ENCODE measurements at places on chromosomes 6 and 20.
A peak's percentile ranks its signal among the peaks of the same experiment; 100 is the strongest.

GRCh38 chr6:3385660-3386151, 71.1 kb downstream of the SLC22A23 start:
- DNase-seq = peak; percentile 75

GRCh38 chr6:100549406-100550167, 84.9 kb upstream of the SIM1 start:
- peak; percentile 66 for DNase-seq

- DNase-seq = no peak
Measured at GRCh38 chr6:167819576-167819975, 7.1 kb upstream of the AFDN start.

- DNase-seq = peak; percentile 18
Measured at GRCh38 chr6:147970970-147971369, 371.7 kb upstream of the SASH1 start.

- DNase-seq = no peak
Measured at GRCh38 chr6:89357390-89357789, 4.9 kb upstream of the UBE2J1 start.

GRCh38 chr6:42095776-42096541, 45.6 kb downstream of the TAF8 start:
- DNase-seq = no peak

- peak; percentile 91 for DNase-seq
Measured at GRCh38 chr6:158213925-158214674, 46.0 kb downstream of the GTF2H5 start.

GRCh38 chr6:148217921-148218320, 124.7 kb upstream of the SASH1 start:
- DNase-seq = no peak

DNA sequence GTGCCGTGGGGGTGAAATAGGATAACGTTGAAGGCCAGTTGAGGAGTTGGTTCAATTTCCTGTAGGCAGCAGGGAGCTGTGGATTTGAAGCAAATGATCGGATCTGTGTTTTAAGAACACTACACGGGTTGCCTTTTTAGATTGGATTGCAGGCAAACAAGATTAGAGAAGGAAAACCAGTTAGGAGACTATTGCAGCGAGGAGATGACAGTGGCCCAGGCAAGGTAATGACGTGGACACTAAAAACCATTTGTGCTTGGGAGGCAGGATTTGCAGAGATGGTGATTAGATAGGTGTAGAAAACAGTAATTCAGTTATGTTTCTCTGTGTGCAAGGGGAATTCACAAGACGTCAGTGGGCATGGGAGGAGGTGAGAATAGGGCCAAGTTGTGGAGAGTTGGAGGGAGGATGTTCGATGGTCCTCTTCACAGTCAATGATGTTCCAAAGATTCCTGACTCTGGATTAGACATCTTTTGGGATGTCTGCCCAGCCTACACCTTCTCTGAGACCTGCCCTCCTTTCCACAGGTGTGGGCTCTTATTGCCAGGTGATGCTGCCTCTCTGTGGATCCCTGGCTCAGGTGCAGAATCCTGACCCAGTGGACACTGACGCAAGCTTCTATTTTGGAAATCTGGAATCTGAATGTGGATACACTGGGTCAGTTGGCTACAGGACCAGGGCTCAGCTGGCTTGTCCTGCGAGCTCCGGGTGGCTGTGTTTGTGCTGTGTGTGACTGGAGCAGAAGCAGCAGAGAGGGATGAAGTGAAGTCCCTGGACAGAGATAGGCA, 54.2 kb downstream of the TFAP2C start:
- DNase-seq = no peak

DNA sequence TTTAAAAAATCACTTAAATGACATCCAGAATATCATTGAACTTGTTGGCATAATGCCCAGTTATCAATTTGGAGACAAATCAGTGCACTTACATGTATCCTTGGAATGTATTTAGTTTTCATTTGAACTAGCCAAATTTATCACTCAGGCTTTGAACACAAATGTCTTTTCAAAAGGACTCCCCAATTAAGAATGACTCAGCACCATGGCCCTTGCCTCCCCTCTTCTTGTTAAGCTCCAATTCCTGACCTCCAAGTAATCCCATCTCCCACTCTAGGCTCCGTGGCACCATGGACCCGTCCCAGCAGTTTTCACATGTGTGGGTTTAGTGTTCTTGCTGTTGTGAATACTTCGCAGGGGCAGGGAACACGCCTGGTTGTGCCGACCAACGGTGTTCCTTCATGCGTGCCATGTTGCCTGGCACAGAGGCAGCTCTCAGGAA, 2.7 kb downstream of the AKAP12 start:
- DNase-seq = peak; percentile 40

DNA sequence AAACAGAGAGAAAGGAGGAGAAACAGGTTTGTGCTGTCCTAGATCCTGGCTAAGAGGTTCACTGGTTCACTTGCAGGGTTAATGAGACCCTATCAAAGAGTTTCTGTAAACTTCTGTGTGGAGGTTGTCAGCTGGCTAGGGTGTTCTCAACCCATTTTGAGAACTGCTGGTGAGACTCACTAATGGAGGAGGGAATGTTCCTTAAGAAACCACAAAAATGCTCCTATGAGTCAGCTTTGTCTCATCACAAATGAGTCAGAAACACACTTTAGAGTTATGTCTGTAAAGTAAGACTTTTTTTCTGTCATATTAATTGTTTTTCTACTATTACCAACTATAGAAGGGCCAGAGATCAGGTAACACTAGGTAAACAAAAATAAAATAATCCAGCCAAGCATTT, 884.4 kb downstream of the PHF3 start:
- peak; percentile 91 for DNase-seq

DNA sequence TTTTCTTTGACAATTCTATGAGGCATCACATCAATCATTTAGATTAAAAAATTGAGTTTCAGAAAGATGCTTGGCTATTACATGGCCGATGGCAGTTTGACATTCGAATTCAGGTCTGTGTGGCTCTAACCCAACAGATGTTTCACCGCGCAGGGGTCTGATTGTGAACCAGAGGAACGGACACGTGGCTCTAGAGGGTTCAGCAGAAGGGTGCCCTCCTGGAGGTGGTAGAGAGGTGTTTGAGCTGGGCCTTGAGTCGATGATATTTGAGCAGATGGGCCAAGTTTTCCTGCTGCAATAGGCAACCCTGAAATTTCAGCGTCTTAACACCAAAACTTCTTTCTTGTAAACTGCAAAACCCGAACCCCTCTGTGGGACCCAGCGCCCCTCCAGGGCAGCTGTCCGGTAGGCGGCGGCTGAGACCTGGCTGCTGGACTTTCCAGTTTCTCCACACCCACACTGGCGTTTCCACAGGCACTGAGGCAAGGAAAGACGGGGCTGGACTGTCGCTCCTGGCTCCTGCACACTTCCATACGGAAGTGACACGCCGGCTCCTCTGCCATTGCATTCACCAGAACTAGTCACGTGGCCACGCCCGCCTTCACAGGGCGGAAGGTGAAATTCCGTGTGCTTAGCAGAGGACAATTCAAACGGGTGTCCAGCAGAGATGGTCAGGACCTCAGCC, 11.3 kb upstream of the AFDN start:
- no peak for DNase-seq

DNA sequence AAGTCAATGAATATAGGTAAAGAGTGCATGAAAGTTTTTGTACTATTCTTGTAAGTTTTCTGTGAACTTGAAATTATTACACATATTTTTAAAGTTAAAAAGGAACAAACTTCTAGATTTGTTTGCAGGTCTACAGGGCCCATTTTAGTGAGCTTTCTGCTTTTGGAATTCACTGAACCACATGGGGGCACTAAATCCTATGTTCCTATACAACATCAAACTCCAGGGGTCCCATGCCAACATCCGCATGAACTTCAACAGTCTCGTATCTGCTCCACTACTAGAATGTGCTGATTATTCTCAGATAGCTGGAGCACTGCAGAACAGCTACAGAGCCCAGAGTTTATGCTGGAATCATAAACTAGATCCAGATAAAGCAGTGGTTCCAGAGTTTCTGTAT, 347.9 kb upstream of the SPTLC3 start:
- DNase-seq = no peak

DNA sequence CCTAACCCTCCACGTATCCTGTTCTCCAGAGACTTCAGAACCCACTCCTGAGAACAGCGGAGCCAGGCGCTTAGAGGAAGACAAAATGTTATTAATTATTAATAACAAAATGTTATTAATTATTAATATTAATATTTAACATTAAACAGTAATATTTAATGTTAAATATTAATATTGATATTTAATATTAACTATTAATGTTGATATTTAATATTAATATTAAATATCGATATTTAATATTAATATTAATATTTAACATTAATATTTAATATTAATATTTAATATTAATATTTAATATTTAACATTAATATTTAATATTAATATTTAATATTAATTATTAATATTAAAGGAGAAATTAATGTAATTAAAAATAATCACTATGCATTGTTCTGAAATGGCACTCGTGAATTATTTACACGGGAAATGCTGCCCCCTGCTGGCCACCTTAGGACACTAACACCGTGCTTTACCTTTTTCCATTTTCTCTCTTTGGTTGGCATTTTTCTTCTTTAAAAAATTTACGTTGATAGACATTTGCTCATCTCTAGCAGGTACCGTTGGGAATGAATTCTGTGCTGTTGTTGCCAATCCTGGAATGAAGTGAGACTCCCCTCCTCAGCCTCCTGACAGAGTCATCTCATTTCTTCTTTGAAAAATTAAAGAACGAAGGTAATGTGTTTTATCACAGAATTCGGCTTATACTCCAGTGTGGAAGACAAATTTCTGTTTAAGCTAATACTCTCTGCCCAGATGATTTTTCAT, 7.5 kb upstream of the GGTLC1 start:
- DNase-seq = peak; percentile 54

DNA sequence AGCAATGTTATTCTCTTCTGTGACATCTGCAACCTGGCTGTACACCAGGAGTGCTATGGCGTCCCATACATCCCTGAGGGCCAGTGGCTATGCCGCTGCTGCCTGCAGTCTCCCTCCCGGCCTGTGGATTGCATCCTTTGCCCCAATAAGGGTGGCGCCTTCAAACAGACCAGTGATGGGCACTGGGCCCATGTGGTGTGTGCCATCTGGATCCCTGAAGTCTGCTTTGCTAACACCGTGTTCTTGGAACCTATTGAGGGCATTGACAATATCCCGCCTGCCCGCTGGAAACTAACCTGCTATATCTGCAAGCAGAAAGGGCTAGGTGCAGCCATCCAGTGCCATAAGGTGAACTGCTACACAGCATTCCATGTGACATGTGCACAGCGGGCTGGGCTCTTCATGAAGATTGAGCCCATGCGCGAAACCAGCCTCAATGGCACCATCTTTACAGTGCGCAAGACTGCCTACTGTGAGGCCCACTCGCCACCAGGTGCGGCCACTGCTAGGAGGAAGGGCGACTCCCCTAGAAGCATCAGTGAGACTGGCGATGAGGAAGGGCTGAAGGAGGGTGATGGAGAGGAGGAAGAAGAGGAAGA, 4.6 kb downstream of the BRPF3 start:
- no peak for DNase-seq

DNA sequence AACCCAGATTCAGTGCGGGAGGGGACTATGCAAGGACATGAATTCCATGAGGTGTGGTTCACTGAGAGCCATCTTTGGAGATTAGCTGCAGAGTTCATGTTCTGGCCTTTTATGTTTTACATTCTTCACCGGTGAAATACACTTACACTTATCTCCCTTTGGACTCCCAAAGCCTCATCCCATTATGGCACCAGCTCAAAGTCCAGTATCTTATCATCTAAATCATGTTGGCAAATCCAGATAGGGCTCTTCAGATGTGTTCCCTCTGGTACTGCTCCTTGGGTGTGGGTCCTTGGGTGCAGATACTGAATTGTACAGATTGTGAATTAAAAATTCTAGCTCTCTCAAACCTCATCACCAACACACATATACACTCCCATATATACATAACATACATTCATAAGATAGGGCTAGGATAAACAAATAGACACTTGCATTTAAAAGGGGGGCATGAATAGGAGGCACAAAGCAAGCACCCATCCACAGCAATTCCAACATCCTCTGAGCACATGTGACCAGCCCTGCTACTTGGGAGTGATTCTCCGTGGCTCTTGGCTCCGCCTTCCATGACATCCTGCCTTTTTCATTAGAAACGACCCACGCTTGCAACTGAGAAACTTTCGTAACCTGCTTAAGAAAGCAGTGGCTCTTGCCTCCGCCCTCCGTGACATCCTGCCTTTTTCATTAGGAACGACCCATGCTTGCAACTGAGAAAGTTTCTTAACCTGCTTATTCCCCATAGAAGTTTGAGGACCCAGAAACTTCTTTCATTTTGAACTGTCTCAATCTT, 53.6 kb upstream of the LRRC1 start:
- DNase-seq = no peak

- no peak for DNase-seq
Measured at GRCh38 chr6:3746696-3747095, 4.8 kb downstream of the PXDC1 start.

DNA sequence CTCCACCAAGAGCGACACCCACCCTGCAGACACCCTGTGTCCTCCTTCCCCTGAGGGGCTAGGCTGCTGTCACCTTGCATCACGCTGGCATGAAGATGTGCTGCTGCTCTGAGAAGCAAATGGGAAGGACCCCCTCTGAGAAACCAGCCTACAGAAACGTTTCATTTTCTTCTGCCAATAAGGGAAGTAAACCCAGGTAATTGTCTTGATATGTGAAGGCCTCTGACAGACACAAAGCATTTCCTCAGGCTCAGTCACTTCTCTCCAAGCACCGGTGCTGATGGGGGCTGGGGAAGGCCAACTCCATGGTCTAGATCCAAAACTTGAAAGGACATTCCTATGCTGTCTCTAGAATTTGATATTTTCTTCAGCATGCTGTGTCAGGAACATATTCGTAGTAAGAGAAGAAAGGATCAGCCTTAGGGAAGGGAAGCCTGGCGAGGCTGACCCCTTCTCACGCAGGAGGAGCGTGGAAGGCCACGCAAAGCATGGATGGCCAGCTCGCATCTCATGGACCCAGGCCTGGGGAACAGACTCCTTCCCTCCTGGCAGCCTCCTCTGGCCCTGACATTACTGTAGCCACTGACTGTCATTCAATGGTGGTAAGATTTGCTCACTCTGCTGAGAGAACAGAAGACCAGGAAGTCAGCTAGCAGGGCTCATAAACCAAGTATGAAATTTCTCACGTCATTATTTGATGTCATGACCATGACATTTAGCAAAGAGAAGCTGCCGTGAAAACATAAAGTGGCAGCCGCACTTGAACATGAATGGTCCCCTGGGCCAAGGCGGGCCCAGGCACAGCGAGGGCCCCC, 20.4 kb downstream of the ACSS1 start:
- no peak for DNase-seq

DNA sequence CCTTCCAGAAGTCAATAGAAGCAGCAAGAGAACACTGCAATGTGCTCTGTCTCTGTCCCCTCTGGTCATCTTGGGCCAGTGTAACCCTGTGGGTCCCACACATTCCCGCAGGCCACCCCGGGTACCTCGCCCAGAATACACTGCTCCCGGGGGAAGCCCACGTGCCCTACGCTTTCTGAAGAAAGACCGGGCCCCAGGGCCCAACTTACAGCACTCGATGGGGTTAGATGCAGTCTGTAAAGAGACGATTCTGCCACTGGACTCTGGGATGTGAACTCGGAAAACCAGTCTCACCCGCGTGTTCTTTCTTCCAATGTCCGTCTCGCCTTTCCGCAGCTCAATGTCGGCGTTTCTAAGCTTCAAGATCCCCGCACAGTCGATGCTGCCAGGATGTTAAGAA, 68.7 kb downstream of the NFATC2 start:
- DNase-seq = no peak
